ENCODE measurements at places on chromosomes 2 and 18.
A peak's percentile ranks its signal among the peaks of the same experiment; 100 is the strongest.

GRCh38 chr2:45823723-45824206 is 172.3 kb downstream of the PRKCE start:
- DNase-seq, result no peak

GRCh38 chr2:1708476-1709334 is 35.6 kb downstream of the PXDN start:
- DNase-seq, result no peak

- peak; percentile 69 for DNase-seq
Measured at GRCh38 chr2:39851651-39852110, 72.6 kb upstream of the THUMPD2 start.

GRCh38 chr18:12245793-12246135 is 8.4 kb upstream of the CIDEA start:
- DNase-seq, result no peak
